ENCODE measurements at places on chromosomes 6 and 20. TPM values are rescaled to one million over a fixed set of nuclear protein-coding genes. Genes with fewer than 3 reads are reported as not detected.

SRXN1 gene
- total RNA-seq = 65.4 TPM

ADGRF1 gene
- not detected for total RNA-seq

SLC9A8 gene
- total RNA-seq = 5.8 TPM

DNA sequence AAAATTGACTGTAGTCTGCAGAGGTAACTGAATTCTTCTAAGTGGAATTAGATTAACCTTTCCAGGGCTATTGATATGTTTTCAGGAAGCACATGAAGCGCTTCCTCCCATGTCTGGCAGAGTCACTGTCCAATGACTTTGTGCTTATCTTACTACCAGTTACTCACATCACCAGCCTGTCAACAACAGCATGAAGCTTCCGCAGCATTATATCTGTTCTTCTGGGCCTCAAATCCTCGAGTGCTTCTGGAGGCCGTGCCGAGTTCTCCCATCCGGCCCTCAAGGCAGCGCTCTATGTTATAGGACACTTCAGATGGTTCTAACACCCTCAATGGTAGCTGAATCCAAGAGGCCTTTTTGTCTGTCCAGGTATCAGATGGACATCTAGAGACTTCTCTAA is 33.2 kb downstream of the PSMG4 start:
- no peak for DNase-seq

DNA sequence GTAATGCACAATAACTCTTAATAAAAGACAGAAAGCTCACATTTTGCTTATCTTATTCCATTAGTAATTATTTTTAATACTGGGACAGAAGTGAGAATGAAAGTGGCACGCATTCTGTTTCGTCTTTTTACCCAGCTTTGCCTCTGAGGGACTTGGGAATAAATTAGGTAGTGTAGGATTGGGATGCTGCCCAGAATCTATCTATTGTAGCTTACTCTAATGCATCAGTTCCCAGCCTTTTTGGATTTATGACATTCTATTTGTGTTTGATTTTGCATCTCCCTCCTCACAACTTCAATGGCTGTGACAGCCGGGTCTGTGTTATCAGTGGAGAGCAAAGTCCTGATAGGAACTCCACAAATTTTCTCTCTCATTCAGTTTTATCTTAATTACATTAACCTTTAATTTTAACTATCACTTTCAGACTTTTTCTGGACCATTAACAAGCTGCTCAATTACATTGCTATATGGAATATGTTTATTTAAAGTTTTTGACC is 62.9 kb upstream of the TULP4 start:
- no peak for DNase-seq

- no peak for DNase-seq
Measured at GRCh38 chr6:2141644-2142290, 103.6 kb downstream of the GMDS start.

TMEM200A gene
- total RNA-seq = not detected

BNIP5 gene
- total RNA-seq = not detected

TPD52L1 gene
- 29.4 TPM for total RNA-seq

GRCh38 chr20:50813801-50814200 is 18.9 kb downstream of the BCAS4 start:
- DNase-seq = no peak

GRCh38 chr6:36933102-36933501 is 21.4 kb upstream of the PI16 start:
- no peak for DNase-seq

ETV7 gene
- 0.43 TPM for total RNA-seq

- no peak for DNase-seq
Measured at GRCh38 chr6:13215390-13215789, 112.9 kb downstream of the TBC1D7 start.

SNAI1 gene
- 4.4 TPM for total RNA-seq

- DNase-seq = no peak
Measured at GRCh38 chr6:101776919-101777350, 383.4 kb downstream of the GRIK2 start.

TFAP2D gene
- not detected for total RNA-seq

- no peak for DNase-seq
Measured at GRCh38 chr6:6968357-6968730, 139.4 kb upstream of the RREB1 start.

- DNase-seq = peak; percentile 83
Measured at GRCh38 chr6:142845624-142846458, 99.1 kb downstream of the HIVEP2 start.

GRCh38 chr6:43175676-43176422 is 4.8 kb downstream of the SRF start:
- no peak for DNase-seq

GRCh38 chr6:145704143-145704781 is 31.1 kb downstream of the EPM2A start:
- DNase-seq = no peak

GRCh38 chr6:137039010-137039409 is 5.8 kb downstream of the IL20RA start:
- no peak for DNase-seq

DNA sequence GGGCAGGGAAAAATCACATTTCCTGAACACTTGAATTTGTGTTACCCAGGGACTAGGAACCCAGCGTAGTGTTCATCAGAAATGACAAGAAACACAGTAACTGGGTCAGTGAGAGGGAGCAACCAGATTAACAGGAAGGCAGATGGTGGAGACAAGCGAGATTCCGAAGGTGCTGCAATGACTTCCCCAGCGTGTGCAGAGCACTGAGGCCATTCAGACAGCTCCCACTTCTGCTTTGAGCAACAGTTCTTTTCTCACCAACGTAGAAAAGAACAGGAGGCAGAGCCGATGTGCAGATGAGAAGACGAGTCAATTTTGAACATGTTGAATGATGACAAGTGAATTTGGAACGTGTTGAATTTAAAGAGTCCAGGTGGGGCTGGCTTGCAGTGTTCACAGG is 63.1 kb upstream of the IFNGR1 start:
- DNase-seq = no peak
